Muscle of back (tissue), 13 donors: ENCODE measurements at places on chromosomes 4 and X. TPM values are rescaled to one million over a fixed set of nuclear protein-coding genes. Genes with fewer than 3 reads are reported as not detected.
A peak's percentile ranks its signal among the peaks of the same experiment; 100 is the strongest.

MAGEB1 gene
- not detected for polyA plus RNA-seq

GRID2 gene
- 0.34 TPM for polyA plus RNA-seq

UTP14A gene
- 23.6 TPM for polyA plus RNA-seq

STPG2 gene
- 0.22 TPM for polyA plus RNA-seq

TGIF2LX gene
- not detected for polyA plus RNA-seq

GAGE12F gene
- not detected for polyA plus RNA-seq

BCAP31 gene
- polyA plus RNA-seq: 77.9 TPM

SMIM20 gene
- polyA plus RNA-seq: 44.2 TPM

AR gene
- polyA plus RNA-seq: 9.3 TPM

GRCh38 chr4:4776934-4777333 is 82.5 kb upstream of the MSX1 start:
- no peak for DNase-seq

GRCh38 chrX:85196319-85196718 is 47.3 kb downstream of the SATL1 start:
- DNase-seq: no peak

- DNase-seq: no peak
Measured at GRCh38 chr4:147094238-147094637, 148.6 kb upstream of the TTC29 start.

DNA sequence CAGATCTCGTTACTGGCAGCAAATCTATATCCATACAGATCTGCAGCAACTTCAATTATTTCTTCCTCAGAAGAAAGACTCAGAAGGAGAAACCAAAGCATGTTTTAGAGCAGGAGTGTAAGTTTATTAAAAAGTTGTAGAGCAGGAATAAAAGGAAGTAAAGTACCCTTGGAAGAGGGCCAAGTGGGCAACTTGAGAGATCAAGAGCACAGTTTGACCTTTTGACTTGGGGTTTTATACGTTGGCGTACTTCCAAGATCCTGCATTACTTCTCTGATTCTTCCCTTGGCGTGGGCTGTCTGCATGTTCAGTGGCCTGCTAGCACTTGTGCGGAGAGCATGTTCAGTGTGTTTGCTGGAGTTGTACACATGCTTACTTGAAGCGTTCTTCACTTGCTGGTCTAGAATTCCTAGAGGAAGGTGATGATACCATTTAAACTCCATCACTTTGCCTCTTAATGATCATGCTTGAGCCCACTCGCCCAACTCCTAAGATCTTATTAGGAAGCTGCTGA is 1114.7 kb upstream of the PABPC4L start:
- no peak for DNase-seq

- no peak for DNase-seq
Measured at GRCh38 chrX:65502618-65503017, 32.0 kb downstream of the LAS1L start.

DNA sequence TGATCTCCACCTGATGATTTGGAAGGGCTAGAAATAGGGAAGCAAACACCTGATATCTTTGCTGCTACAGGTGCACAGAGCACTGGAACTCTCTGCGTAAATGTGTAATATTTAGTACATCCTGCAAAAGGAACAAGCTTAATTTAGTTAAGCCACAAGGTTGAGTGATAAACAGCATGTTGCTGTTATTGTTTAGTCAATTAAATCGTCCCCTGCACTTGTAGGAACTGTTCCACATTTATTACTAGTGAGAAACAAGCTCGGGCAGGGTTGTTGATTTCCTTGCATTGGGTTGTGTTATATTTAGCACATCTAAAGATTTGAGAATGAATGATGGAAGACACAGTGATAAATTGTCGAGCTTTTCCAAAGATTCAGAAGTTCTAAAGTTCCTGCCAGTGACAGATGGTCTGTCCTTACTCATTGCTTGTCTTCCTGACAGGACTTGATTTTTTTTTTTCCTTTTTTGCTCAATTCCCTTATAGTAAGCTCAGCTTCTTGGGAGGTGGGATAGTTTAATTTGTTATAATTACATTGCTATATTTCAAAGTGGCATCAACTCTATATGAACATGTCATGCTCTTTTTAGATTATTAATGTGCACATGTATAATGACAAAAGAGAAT is 627.0 kb upstream of the ATOH1 start:
- no peak for DNase-seq

DNA sequence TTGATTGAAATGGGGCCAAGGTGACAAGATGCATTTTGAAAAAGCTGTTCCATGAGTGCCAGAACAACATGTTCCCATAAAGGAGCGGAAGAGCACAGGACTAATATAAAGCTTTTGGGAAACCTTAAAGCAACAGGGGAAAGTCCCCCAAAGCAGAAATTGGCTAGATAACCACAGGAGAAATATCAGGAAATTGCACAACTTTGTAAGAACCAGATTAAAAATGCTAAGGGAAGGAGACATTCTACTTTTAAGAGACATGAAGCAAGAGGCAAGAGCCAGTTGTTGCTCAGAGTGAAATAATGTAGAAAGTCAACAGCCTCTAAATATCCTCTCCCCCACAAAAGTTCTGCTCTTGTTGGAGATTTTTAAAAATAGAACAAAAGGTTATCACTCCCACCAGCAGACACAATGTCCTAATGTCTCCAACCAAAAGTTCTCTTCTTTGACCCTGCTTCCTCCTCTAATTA is 85.2 kb upstream of the LNX1 start:
- no peak for DNase-seq

GRCh38 chr4:26583538-26583864 is 383 bp upstream of the TBC1D19 start:
- DNase-seq: no peak

DNA sequence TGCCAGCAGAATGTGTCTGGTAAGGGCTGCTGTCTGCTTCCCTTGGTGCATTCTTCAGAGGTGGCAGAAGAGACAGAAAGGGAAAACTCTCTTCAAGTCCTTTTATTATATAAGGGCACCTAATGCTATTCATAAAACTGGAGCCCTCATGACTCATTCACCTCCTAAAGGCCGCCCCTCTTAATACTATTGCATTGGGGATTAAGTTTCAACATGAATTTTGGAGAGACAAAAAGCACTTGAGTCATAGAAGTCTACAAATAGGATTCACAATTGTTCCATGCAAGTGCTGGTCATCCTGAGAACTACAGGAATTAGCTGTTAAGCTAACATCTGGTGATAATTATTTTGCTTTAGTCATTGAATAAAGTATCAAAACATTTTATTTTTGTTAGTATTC is 349.5 kb downstream of the HS3ST1 start:
- no peak for DNase-seq

- no peak for DNase-seq
Measured at GRCh38 chrX:77441033-77441432, 6.2 kb upstream of the FGF16 start.

DNA sequence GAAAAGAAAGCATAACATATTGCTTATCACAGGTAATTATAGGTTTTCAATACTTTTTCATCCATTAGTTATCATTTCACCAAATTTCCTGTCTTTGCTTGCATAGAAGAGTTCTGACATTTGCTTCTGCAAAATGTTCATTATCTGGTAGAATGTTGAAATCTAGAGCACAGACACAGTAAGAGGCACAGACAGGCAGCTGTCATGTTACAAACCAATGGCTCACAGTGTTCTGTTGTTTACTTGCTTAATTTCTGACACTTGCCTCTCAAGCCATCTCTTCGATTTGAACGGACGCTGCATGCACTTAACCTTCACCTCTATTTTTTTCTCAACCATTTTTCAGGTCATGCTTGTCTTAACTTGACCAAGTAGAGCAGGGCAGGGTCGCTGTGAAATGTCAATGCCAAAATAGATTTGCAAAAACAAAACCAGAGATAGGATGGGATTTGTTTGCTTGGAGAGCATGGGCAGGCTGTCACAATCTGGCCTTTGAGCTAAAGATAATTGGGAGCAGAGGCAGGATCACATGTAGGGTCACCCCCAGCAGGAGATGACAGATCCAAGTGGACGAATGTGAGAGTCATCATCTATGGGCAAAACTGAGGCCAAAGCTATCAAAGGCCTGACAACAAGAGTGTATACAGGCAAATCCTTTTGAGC is 292.3 kb downstream of the SMARCA1 start:
- no peak for DNase-seq

DNA sequence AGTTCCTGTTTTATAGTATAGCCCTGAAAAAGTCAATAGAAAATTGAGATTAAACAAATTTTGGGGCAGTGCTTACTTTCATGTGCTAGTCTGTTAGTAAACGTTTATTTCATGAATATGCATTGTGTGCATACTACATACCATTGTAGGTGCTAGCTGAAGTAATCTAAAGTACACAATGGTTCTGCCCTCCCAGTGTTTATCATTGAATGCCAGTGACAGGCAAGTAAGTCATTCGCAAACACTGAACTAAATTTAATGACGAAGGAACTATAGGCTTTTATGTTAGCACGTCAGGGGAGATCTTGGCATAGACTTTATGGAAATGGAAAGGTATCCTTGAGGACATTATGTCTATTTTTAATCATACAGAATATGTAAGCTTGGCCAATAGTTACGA is 426.9 kb upstream of the EPHA5 start:
- no peak for DNase-seq

DNA sequence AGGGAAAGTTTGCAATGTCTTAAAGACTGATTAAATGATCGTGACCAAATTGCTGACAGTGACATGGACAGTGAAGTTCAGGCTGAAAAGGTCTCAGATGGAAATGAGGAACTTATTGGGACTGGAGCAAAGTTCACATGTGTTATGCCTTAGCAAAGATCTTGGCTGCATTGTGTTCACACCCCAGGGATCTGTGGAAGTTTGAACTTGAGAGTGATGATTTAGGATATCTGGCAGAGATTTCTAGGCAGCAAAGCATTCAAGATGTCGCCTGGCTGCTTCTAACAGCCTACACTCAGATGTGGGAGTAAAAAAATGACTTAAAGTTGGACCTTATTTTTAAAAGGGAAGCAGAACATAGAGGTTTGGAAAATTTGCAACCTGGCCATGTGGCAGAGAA is 21.4 kb downstream of the SCARB2 start:
- DNase-seq: peak; percentile 30

DNA sequence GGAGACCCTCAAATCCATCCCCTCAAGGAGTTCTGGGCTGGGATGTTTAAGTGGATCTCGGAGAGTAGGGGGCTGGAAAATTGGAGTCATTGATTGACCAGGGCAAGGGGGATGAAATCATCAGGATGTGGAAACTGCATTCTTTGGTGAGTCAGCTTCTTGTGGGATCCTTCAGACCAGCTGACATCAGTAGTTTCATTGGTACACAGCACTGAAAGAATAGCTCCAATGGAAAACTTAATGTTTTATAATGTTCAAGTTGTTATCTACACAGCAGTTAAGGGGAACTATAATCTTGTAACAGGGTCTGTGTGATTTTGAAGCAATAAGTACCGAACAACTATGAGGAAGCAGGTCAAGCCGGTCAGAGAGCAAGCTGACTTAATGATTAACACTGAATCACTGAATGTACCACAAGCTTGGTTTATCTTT is 506.1 kb downstream of the RPA4 start:
- peak; percentile 30 for DNase-seq

DNA sequence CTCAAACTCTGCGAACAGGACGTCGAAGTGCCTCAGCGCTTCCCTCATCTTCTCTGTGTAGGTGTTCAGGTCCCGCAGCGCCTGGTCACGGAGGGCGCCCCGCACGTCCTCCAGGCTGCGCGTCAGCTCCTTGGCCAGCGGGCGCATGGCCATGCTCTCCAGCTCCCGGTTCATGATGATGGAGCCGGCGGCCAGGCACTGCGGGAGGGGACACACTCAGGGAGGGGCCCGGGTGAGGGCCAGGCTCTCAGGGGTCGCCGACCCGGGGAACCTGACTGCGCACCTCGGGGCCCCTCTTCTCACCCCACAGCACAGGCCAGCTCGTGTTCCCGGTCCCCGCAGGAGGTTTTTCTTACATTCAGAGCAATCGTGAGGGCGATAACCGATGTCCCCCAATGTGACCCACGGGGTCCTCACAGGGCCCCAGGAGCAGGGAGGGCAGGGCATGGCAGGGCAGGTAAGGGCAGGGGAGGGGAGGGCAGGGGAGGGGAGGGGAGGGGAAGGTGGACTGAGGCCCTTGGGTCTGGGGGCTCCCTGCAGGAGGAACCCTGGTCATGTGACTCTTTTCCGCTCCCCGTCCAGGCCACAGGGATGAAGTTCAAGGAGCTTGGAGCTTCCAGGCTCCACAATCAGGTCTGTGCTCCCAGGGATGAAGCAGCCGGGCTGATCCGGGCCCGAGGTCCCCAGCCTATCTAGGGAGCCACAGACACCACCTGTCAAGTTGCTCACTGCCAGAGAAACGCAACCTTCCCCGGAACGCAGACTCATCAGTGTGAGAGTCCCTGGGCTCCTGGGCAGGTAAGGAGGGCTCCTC is 77.8 kb upstream of the MXD4 start:
- DNase-seq: no peak

DNA sequence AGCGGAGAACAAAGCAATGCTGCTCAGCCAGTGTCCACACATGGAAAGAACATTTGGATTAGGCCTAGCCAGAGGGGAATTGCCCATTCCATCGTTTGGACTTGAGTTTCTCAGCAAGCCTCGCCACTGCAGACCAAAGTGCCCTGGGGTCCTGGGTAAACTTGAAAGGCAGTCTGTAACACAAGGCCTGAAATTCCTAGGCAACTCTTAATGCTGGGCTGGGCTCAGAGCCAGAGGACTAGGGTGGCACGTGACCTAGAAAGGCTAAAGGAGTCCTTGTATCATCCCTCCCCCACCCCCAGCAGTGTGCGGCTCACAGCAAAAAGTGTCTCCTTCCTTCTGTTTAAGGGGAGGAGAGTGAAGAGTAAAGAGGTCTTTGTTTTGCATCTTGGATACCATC is 210.4 kb upstream of the ARX start:
- no peak for DNase-seq

GRCh38 chr4:177737387-177737940 is 295.2 kb upstream of the AGA start:
- DNase-seq: peak; percentile 22

- peak; percentile 6 for DNase-seq
Measured at GRCh38 chr4:6221851-6222760, 21.8 kb upstream of the JAKMIP1 start.

GRCh38 chr4:148441624-148441985 is 609 bp downstream of the NR3C2 start:
- DNase-seq: no peak

DNA sequence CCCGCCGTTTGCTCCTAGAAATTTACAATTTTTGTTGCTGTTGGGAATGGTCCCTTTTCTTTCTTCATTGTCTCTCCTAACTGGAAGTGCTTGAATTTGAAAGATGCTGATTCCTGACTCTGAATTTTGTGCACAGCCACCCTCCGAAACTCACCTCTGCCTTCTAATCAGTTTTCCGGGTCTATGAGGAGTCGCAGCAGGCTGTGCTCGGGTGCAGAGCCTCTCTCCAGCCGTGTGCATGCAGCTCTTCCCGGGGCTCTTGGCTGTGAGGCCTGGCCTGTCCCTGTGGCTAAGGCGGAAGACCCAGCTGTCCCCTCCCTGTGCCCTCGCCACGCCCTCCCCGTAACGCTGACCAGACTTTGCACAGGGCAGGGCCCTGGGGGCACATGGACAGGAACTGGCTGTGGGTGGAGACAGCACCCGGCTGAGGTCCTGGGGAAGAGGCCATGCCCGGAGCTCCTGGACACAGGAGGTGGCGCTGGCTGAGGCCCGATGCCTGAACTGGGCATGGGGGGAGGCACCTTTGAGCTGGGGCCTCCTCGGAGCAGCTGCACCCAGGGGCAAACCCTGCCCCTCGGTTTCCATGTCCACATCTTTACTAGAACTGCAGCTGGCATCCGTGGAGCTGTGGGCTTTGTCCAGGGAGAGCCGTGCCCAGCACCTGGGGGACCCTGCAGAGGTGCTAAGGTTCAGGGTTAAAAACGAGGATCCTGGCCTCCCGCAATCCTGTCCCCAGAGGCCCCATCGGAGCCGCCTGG is 32.6 kb upstream of the SPON2 start:
- DNase-seq: no peak
